NB4 (cell line): ENCODE measurements at places on chromosomes 1 and 21.

- no peak for DNase-seq
Observed at GRCh38 chr1:13809461-13810159, 109.6 kb downstream of the PRDM2 start.

- no peak for DNase-seq
Observed at GRCh38 chr1:7457811-7458210, 313.3 kb upstream of the VAMP3 start.

GRCh38 chr1:69702085-69702484 is 134.4 kb downstream of the LRRC7 start:
- no peak for DNase-seq

DNA sequence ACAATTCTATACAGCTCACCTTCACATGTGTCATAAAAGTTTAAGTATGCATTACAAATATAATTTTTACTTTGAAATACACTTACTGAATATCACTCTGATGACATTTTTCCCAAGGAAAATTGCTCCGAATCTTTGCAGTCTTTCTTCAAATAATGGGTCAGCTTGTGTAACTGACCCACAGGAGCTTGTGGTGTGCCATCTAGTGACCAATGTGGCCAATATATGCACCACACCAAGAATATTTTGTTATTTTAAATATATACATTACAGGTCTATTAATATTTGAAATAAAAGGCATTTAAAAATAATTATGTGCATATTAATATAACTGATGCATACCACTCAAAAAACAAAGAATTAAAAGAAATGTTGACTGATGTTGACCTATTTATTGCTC is 271.4 kb downstream of the TBX15 start:
- peak; percentile 1 for DNase-seq

GRCh38 chr1:156347331-156347730 is 9.0 kb downstream of the TSACC start:
- DNase-seq, result no peak

GRCh38 chr1:25520446-25521061 is 22.9 kb upstream of the LDLRAP1 start:
- DNase-seq, result peak; percentile 70

DNA sequence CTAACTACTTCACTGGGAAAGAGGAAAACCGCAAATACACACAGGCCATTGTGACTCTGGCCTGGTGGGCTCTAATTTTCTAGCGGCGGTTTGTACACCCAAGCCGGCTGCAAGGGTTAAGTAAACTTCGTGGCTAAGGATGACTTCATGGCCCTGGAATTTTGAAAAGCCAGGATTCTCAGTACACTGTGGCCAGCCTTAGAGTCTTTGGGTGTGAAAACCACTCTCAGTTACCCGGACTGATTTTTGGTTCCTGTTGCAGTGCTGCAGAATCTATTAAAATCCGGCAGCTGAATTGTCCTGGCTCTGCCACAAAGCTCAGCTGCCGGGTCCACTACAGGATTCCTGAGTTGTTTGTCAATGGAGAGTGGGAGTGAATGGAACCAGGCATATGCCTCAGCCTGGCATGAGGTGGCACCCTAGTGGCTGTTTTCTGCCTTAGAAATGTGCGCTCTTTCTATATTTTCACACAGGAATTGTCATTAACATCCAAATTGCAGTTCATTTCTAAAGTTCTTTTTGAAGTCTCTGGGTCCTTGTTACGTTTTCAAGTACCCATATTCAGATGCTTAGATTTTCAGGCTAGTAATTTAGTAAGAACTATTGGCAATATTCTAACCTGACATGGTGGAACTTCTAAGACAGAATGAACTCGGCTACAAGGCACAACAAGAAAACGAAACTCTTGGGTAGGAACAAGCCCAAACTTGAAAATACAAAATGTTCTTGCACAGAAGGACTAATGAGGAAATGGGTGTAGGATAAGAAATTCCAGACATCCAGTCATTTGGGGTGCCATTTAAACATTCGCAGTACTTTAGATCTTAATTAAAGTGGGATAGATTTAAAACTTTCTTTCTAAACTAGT is 255.9 kb downstream of the NFIA start:
- DNase-seq, result peak; percentile 4

DNA sequence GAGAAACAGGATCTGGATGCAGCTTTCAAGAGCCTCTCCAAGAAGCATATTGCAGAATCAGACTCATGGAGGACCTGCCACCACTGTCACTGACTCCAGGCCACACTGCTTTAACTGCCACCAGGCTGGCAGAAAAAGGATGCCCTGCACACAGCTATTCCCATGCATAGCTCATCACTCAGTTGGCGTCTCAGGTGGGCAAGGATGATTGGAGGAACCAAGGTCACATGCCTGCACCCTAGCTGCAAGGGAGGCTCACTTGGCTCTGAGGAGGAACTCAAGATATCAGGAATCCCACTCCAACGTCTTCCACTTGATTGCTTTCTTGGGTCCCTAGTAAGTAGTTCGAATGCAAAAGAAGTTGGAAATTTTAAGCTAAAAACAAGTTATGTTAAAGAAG is 19.6 kb upstream of the SPOCD1 start:
- DNase-seq, result no peak

- peak; percentile 44 for DNase-seq
Observed at GRCh38 chr1:5856246-5856815, 135.9 kb downstream of the NPHP4 start.
